ENCODE measurements at places on chromosomes 16 and 17.

GRCh38 chr17:9104370-9105041 is 83.2 kb downstream of the NTN1 start:
- DNase-seq = no peak

DNA sequence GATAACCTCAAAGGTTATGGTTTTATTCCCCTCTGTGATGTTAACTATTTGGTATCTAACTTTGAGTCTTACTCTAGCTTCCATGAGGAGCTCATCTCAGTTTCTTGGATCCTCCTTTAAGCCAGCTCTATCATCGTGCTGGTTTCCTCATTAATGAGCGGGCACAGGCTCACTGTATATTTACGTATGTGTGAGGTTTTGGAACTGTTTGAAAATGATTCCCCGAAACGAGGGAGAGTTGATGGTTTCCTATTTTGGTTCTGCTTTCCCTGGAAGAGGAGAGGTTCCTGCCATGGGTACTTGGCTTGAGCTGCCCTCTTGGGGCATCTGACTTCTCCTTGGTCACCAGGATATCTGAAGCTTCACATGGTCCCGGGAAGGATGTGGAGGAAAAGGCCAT is 32.7 kb upstream of the PIK3R6 start:
- DNase-seq = no peak

- peak; percentile 84 for DNase-seq
Observed at GRCh38 chr17:16980813-16981731, 9.2 kb upstream of the TNFRSF13B start.

DNA sequence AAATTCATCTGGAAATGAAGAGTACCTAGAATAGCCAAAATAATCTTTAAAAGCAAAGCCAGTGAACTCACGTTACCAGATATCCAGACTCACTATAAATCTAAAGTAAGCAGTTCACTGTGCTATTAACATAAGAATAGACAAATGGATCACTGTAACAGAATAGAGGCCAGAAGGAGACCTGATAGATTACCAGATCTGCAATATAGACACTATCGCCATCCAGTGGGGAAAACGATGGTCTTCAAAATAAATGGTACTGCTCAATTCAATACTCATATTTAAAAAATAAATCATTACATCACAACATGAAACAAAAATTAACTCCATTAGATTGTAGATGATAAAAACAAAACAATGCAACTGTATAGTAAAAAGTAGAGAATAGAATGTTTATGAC is 158.6 kb upstream of the CDH8 start:
- DNase-seq = no peak

DNA sequence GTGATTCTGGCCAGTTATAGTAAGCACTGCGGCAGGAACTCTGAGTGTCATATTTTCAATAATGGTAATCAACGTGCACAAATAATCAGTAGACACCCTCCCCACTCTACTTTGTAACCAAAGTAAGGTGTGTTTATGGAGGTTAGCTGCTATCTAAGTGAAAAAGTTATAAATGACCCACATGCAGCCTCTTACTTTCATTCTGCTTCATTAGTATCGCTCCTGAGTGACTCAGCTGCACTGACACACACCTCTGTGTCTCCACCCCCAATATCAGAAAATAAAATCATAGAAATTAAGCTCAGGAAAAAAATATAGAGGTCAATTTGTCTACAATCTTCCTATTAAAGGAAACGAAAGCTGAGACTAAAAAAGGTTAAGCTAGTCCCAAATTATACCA is 64.1 kb upstream of the TRAP1 start:
- no peak for DNase-seq

GRCh38 chr16:55364811-55365210 is 40.8 kb downstream of the IRX6 start:
- no peak for DNase-seq

- DNase-seq = no peak
Observed at GRCh38 chr17:9648521-9649110, 3.3 kb downstream of the USP43 start.

- DNase-seq = no peak
Observed at GRCh38 chr16:88352261-88353200, 30.2 kb upstream of the ZNF469 start.

DNA sequence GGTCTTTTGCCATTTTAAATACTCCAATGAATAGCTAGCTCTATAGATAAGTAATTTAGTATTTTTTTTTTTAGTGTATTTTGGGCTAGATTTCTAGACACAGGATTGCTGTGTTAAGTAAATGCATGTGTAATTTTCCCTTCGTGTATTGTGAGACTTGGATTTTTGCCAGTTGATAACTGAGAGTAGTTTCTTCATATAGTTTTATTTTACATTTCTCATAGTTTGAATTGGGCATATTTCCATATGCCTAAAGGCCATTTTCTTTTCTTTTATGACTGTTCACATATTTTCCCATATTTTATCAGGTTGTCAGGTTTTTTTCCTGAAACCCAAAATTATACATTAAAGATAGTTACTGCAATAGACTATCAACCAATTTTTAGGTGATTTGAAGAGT is 59.4 kb downstream of the BPTF start:
- DNase-seq = no peak

DNA sequence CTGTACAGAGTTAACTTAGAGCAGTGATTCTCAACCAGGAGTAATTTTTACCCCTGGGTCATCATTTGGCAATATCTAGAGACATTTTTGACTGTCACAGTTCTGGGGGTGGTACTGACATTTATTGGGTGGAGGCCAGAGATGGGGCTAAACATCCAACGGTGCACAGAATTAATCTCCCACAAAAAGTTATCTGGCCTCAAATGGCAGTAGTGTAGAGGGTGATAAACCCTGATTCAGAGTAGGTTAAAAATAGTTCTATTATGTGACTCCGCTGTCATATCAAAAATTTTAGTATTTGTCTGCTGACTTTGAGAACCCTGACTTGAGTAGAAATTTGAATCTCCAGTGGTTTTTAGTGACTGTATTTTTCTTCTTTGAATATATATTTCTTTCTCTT is 19.1 kb downstream of the VPS35L start:
- DNase-seq = no peak

DNA sequence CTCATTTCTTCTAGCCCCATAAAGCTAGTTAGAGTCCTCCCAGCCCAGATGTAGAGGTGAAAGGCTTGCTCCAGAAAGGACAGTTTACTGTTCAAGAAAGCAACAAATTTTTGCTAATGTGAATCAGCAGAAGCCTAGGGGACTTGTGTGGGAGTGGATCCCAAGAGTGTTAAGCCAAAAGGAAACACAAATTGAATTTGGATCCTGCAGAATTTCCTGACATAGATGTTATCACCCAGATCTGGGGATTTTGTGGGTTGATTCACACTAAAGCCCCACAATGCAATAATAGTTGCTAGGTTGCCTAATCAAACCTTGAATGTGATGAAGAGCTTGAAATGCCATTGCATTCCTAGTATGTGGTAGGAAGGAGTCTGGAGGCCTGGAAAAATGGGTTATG is 135.2 kb upstream of the HS3ST3A1 start:
- DNase-seq = no peak

Measured in GM12878 (cell line).